ENCODE measurements at places on chromosomes 1 and 21.

DNA sequence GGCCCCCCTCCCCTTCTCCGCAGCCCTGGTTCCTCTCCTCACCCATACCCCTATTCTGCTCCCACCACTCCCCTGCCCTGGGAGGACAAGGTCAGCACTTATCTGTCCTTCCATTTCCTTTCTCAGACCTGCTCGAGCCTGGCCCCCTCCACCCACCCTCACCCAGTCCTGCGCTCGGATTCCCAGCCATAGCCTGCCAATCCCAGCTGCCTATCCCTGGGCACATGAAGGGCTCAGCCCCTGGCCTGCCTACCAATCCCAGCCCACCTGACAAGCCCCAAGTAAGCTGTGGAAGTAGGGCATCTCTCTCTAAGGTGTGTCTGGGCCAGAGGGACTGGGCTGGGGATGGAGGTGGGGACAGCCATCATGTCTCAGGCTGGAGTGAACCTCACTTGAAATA lies 5.4 kb downstream of the BLACAT1 start:
- DNase-seq, result no peak

DNA sequence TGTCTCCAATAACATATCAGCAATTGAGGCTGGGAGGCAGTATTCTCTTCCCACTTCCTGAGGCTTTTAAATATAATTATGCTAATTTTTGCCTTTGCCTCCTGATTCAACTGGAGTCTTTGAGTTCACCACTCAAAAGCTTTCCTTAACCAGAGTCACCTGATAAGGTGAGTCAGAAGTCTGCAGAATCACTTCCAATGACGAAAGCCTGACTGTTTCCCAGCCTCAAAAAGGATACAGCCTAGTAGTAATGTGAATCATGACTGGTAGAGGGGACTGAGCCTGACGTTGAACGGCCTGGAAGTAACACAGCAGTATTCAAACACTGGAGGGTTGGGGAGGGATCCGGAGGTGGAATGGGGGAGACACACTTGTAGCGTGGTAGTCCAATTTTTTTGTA lies 10.4 kb upstream of the MRPL9 start:
- DNase-seq, result no peak

- DNase-seq, result no peak
Observed at GRCh38 chr1:18849261-18849711, 10.2 kb downstream of the TAS1R2 start.

DNA sequence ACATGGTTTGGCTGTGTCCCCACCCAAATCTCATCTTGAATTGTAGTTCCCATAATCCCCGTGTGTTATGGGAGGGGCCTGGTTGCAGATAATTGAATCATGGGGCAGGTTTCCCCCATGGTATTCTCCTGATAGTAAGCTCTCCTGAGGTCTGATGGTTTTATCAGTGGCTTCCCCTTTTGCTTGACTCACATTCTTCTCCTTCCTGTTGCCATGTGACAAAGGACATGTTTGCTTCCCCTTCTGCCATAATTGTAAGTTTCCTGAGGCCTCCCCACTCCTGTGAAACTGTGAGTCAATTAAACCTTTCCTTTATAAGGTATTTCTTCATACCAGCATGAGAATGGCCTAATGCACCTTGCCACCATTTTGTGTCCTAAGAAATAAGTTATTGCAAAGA lies 415.0 kb downstream of the COL11A1 start:
- no peak for DNase-seq

DNA sequence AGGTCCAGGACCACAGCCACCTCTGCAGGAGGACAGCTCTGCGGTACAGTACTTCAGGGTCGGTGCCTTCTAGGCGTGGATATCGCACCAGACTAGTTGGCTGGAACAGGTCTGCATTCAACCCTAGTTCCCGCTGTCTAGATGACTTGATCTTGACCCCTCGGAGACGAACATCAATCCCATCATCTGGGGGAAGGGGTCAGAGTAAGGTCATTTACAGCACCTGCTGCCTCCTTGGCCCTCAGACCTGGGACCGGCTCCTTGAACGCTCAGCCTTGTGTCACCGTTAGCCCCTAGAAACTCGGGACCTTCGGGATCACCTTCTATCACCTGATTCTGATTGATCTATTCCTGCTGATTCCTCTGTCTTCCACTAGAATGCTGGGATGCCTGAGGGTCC lies 2.6 kb downstream of the HECTD3 start:
- no peak for DNase-seq

GRCh38 chr1:170498876-170499275 lies 33.1 kb upstream of the GORAB start:
- no peak for DNase-seq

- no peak for DNase-seq
Observed at GRCh38 chr1:185239861-185240260, 77.2 kb downstream of the IVNS1ABP start.

DNA sequence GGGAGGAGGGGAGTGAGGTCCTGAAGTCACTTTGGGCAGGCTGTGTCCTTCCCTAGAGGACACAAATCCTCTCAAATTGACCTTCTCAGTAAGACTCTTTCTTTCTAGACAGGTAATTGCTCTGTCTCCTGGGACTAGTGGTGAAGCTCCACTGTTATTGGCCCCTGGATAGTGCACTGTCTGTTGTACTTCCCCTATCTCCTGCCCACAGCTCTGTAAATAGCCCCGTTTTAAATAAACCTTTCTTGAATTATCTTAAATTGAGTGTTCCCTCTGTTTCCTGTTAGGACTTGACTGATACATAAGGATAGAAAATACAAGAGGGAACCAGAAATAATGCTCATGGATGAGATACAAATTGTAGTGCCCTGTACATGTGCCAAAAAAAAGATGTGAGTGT lies 229.5 kb upstream of the USP24 start:
- no peak for DNase-seq

- DNase-seq, result no peak
Observed at GRCh38 chr1:167510881-167511280, 7.4 kb downstream of the CD247 start.

- no peak for DNase-seq
Observed at GRCh38 chr1:224059897-224060427, 53.9 kb upstream of the FBXO28 start.

GRCh38 chr1:207822602-207823451 lies 71.0 kb downstream of the CD46 start:
- peak; percentile 55 for DNase-seq

GRCh38 chr1:94486990-94487389 lies 54.6 kb downstream of the F3 start:
- DNase-seq, result no peak

GRCh38 chr1:103075316-103076000 lies 32.9 kb downstream of the COL11A1 start:
- DNase-seq, result no peak

DNA sequence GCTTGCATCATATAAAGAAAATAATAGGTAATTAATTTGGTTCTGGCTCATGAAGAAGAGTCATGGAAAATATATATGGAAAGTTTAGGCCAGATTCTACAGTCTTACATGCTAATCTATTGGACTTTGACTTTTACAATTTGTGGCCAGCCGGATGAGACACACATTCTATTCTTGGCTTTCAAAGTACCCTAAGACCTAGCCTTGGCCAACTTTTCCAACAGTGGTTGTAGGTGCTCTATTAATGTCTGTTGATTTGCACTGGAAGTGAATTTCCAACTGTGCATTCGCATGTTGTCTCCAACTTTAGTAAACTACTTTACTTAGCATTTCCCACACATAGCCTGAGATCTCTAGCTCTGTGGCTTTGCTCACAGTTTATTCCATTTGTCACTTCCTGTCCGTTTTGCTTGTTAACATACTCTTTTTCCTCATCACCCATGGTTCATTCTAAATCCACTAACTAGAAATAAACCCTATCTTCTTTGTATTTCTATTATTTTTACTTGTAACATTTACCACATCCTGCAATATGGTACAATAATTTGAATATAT lies 644.0 kb downstream of the PTPRC start:
- no peak for DNase-seq

DNA sequence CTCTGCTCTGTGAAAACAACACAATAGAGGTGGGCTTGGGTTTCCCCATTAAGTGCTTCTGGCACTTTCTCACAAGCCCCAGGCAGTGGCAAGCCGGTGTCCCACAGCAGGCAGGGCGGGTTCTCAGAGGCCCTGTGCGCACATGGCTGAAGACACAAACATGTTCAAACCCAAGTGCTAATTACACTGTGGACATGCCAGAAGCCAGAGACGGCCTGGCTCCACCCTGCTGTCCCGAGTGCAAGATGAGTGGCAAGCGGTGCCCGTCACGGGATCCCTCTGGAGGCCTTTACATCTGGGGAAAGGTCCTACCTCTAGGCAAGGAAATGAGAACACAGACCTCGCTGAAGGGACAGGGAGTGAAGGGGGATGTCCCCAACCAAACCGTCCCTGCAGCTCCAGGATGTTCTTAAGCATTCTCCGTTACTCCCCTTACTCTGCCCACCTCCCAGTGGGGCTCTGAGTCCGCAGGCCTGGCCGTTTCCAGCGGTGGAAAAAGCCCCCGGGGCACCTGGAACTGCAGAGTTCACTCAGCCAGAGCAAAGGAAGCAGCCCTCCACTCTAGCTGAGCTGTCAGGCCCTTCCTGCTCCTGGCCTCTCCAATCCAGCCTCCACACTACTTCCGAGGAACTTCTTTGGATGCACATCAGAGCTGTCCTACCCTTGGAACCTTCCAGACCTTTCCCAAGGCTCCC lies 57.4 kb downstream of the SLC66A1 start:
- no peak for DNase-seq

- DNase-seq, result no peak
Observed at GRCh38 chr1:181739214-181739613, 255.9 kb downstream of the CACNA1E start.

GRCh38 chr21:33403128-33403785 lies at the start of gene IFNGR2:
TSS of gene IFNGR2 (plus strand) at chr21:33403413. CDS start at chr21:33403544, 131 bp downstream.
- peak; percentile 39 for DNase-seq

DNA sequence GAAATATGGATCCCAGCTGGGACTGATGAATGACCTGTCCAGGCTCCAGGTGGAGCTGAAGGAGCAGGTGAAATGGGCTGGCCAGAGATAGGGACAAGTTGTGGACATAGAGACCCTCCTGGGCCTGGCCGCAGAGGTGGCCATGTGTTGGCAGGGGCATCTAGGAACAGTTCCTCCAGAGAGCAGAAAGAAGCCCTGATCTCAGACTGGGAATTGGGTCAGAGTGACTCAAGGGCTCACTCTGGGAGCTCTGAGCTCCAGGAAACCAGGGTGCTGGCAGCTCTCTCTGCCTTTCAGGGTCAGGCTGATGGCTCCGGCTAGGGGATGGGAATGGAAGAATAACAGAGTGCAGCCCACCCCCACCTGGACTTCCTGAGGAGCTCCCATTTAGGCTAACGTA lies 3.0 kb downstream of the NT5C1A start:
- DNase-seq, result no peak

GRCh38 chr1:217078959-217079358 lies 355.7 kb upstream of the ESRRG start:
- DNase-seq, result no peak

GRCh38 chr1:101996825-101997465 lies at the start of gene OLFM3:
TSS of gene OLFM3 (minus strand) at chr1:101996926.
- DNase-seq, result no peak

DNA sequence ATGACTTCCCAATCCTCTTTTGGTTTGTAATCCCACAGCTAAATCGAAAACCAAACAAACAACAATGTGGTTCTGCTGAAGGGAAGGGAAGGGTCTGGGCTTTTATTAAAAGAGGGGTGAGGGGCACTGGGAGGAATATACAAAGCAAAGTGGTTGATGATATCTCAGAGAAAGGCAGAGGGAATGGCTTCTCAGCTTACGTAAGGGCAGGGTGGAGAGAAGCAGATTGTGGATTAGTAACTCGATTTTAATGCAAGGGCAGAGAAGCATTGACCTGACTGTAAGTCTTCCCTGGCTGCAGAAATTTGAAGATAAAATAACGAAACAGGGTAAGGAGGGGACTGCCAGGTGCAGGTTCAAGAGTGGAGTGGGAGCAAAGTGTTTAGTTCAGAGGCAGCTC lies 438.2 kb upstream of the LRRC7 start:
- no peak for DNase-seq

GRCh38 chr1:3588395-3588794 lies 22.9 kb downstream of the MEGF6 start:
- no peak for DNase-seq

DNA sequence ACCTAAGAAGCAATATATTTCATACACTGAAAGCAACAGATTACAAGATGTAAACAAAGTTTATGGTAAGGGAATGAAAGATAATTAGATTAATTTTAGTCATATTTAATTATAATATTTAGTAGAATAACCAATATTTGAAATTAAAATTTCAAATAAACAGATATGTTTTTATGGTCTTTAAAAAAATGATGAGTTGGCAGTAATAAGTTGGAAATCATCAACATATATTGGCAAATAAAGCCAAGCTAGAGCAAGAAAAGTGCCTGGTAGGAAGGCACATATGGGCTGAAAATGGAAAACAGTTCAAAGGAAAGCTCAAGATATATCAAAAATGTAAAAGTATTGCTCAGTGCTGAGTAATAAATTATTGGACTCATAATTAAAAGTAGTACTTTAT lies 1274.0 kb downstream of the AMY1C start:
- no peak for DNase-seq

DNA sequence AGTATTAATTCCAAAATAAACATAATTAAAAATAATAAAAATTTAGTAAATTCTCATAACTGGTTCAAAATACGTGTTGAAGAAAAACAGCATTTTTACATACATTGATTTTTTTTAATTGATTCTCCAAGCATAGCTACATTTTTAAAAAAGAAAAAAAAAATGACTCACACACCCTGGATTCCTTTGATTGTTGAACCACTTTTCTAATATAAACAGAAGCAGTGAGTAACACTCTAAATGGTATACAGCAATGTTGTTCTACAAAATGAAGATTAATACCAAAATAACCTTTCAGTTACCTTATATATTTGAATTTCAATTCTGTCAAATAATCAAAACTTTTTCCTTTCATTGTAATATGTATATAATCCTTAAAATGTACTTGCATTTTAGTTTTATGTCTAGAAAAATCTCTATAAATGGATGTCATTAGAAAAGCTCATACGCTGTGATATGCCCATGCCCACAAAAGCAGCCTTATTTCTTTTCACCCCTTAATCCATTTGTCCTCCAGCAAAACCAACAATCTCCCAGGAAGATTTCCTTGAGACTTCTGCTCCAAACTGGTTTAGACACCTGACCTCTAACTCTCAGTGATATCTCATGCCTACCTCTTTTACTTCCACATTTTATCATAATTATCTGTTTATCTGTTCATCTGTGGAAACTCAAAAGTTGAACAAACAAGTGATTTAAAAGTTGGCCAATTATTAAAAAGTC lies 246.4 kb upstream of the NR5A2 start:
- no peak for DNase-seq

- DNase-seq, result no peak
Observed at GRCh38 chr1:220889333-220889732, 10.1 kb downstream of the HLX start.
